Placental pericyte (primary cell): ENCODE measurements at places on chromosomes 12 and 14. TPM values are rescaled to one million over a fixed set of nuclear protein-coding genes. Genes with fewer than 3 reads are reported as not detected.

Gene IL22
- total RNA-seq, result not detected in 2 replicates

Gene EFS
- total RNA-seq, result 1.5 and 3.3 TPM in 2 replicates

Gene SOAT2
- total RNA-seq, result not detected in 2 replicates

Gene GRIP1
- total RNA-seq, result 0.14 and 0.44 TPM in 2 replicates

Gene TMPO
- total RNA-seq, result 39.2 and 169 TPM in 2 replicates

Gene GPR135
- 3.3 and 4.2 TPM in 2 replicates for total RNA-seq

Gene CAPZA3
- not detected in 2 replicates for total RNA-seq

Gene CEBPE
- not detected in 2 replicates for total RNA-seq

Gene GLT1D1
- not detected in 2 replicates for total RNA-seq

Gene ASIC1
- total RNA-seq, result 0.72 and 3.5 TPM in 2 replicates

Gene KSR2
- total RNA-seq, result not detected in 2 replicates

Gene CLEC2A
- total RNA-seq, result not detected in 2 replicates

Gene SERPINA10
- not detected in 2 replicates for total RNA-seq

Gene MIP
- total RNA-seq, result not detected in 2 replicates

Gene EGLN3
- total RNA-seq, result under 0.01 and 0.29 TPM in 2 replicates
